ENCODE measurements at places on chromosomes 3 and 15.

- DNase-seq: no peak
Observed at GRCh38 chr3:40524222-40524567, 565 bp upstream of the ZNF621 start.

- DNase-seq: no peak
Observed at GRCh38 chr3:139416275-139416674, 26.8 kb upstream of the COPB2 start.

- no peak for DNase-seq
Observed at GRCh38 chr15:72592097-72592496, 62.4 kb upstream of the GOLGA6B start.

- DNase-seq: no peak
Observed at GRCh38 chr15:51770902-51771301, 19.5 kb downstream of the TMOD2 start.

- no peak for DNase-seq
Observed at GRCh38 chr15:66390678-66391077, 4.0 kb downstream of the MAP2K1 start.

DNA sequence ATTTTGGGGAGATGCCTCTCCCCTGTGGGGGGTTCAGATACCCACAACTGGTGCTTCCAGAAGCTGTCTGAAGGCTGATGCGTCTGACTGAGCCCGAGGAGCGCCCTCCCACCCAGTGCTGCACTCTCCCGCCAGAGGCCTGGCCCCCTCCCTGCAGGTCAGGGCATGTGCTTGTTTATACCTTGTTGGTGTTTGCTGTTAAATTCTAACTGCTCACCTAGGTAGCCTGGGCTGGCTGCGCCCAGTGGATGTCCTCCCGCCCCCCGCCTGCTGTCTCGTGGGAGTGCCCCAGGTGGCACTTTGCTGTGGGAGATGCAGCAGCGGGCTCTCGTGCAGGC lies 12.9 kb downstream of the KLF13 start:
- DNase-seq: no peak
